ENCODE measurements at places on chromosomes 7 and 10.

- no peak for DNase-seq
Measured at GRCh38 chr10:79132681-79133381, 64.1 kb downstream of the ZMIZ1 start.

GRCh38 chr7:29853789-29854188, 47.5 kb downstream of the WIPF3 start:
- DNase-seq, result peak; percentile 36

DNA sequence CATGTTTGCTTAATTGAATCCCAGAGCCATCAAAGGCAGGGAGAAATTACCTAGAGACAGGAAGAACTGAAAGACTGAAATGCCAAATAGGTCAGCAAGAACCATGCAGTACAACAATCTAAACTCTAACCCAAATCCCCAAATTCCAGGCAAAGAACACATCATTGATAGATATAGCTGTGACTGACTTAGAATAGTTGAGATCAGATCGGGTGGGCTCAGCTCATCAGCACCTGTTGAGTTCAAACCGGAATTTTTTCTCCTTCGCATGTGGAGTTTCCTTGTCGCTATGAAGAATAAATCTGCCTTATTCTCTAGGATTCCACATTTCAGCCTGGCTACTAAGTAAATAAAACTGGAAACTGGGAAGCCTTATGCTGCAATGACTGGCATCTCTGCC, 1.4 kb downstream of the ANKMY2 start:
- no peak for DNase-seq

DNA sequence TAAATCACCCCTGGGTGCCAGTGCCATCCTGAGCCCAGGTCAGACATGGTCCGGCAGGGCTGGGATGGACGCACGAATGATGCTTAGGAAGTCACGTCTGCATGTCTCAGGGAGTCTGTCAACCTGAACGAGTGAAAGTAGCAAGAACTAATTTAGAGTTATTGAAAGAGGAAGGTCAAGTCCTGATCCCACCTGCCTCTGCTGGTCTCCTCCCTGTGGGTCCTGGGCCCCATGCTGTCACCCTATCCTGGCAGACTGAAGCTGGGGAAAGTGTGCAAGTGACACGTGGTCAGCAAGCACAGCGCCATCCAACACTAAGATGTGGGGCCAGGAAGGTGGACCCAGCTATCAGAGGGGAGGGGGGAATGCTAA, 26.1 kb upstream of the GRID1 start:
- no peak for DNase-seq

- DNase-seq, result no peak
Measured at GRCh38 chr7:33592718-33593117, 312.6 kb upstream of the BMPER start.

- DNase-seq, result no peak
Measured at GRCh38 chr10:63057509-63057908, 75.6 kb upstream of the NRBF2 start.

GRCh38 chr10:29959586-29959985, 99.8 kb downstream of the JCAD start:
- no peak for DNase-seq

DNA sequence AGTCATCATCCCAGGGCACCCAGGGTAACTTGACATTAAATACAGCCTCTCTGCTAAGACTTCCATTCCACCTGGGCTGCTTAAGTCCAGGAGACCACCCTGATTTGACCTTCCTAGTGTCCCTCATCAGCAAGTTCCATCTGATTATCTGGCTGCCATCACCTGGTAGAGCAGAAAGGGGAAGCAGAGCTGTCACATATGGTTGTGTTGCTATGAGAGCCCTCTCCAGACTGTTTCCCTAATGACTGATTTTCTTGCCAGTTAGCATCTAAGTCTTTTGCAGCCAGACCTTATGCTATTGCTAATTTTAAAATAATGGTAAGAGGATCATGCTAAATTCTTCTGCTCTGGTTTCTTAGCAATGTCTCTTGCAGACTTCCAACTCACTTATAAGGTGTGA, 38.7 kb downstream of the KCNH2 start:
- no peak for DNase-seq

GRCh38 chr10:12419262-12419847, 70.0 kb downstream of the CAMK1D start:
- DNase-seq, result no peak

DNA sequence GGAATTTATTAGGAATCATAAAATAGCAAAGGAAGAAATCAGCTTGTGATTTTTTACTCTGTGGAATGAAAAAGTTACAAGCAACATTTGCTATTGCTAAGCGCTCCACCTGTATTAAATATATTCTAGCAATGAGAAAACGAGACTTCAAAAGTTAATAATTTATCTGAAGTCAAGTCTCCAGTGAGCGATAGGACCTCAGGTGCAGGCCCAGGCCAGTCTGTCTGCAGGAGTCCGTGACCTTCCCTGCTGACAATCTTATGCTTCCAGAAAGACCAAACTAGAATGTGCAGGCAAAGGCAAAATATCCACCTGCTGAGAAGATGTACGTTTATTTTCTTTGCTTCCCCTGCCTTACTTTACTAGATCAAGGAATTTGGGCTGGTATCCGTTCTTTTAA, 22.7 kb downstream of the MRC1 start:
- DNase-seq, result peak; percentile 6

DNA sequence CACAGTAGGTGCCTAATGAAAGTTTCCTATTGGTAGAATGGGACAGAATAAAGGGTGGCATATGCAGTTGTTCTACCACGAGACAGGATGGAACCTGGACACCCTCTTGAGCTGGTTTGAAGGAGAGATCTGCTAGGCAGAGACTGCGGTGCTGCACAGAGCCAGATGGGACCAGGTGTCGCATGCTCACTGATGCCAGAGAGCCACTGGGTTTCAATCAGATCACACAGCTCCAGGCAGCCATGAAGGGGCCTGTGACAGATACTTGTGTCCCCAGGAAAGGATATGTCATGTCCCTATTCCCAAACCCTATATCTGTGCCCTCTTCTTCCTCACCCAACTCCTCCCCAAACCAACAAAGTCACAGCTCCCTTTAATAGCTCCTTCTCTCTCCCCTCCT, 235.7 kb downstream of the PRPF18 start:
- DNase-seq, result no peak

GRCh38 chr7:1586827-1587705, 17.2 kb upstream of the PSMG3 start:
- DNase-seq, result no peak

GRCh38 chr7:105876964-105877601, 684 bp upstream of the ATXN7L1 start:
- DNase-seq, result peak; percentile 48

Data from left kidney (tissue), 8 donors.